Activated CD8-positive, alpha-beta memory T cell treated with anti-CD3 and anti-CD28 coated beads for 1 hour (primary cell): ENCODE measurements at places on chromosomes 2 and 18.

DNA sequence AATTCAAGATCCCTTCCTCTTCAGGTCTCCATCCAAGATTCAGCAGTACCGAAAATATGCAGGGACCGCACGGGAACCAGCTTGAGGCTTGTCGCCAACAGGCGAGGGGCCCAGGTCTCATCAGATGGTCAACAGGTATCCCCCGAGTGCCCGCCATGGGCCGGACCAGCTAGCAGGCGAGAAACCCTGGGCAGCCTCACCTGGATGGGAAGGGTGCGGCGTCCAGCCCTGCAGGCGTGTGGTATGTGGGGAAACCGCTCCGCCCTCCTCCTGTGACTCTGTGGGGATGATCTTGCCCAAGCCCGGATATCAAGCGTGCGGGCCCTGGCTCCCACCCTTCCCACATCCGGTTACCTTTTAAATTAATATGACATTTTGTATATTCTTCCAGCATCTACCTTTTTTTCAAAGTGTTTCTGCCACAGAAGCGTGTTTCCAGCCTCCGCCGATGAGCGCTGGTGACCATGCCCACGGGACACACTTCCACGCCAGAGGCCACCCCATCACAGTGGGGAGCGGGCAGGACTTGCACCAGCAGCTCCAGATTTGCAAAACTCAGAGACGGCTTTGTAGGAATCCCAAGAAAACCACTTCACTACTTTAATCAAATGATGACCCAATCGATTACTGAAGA lies 33.2 kb downstream of the ZNF516 start:
- no peak for DNase-seq

DNA sequence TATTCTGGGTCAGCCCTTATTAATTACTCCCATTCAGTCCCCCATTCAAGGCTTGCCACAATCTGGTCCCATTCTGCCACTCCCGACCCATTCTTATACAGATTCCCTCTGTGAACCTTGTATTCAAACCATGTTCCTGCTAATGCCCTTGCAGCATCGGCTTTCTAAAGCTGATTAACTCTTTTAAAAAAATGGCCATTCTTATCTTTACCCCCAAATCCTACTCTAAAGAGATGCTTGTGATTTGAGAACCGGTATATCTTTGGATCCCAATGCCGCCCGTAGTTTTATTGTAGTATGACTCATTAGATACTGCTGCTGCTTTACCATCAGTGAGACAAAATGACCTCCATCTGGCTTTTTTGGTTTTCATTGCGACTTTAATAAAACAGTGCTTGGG lies 72.2 kb downstream of the XRCC5 start:
- DNase-seq = no peak

GRCh38 chr2:237858294-237859081 lies 935 bp upstream of the RAMP1 start:
- DNase-seq = no peak

- no peak for DNase-seq
These were observed 193.0 kb downstream of the RAB3GAP1 start for GRCh38 chr2:135245071-135245470.

DNA sequence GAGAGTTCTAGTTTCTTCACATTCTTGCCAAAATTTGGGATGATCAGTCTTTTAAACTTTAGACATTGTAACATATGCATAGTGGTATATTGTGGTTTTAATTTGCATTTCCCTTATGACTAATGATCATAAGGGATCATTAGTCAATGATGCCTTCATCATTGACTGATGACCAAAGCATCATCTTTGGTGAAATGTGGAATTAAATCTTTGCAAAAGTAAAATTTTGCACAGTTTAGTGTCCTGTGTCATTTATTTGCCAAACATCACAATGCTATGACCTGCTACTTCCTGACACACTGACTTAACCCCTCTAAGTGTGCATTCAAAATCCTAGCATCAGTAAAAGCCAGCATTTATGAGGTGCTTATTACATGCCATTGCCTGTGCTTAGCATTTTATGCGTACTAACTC lies 58.9 kb upstream of the SLC1A4 start:
- no peak for DNase-seq

- DNase-seq = no peak
These were observed 602.3 kb downstream of the TMEM182 start for GRCh38 chr2:103364177-103364576.

GRCh38 chr18:317618-318017 lies 49.8 kb upstream of the THOC1 start:
- no peak for DNase-seq

GRCh38 chr18:28582724-28583123 lies 405.8 kb upstream of the CDH2 start:
- DNase-seq = no peak

DNA sequence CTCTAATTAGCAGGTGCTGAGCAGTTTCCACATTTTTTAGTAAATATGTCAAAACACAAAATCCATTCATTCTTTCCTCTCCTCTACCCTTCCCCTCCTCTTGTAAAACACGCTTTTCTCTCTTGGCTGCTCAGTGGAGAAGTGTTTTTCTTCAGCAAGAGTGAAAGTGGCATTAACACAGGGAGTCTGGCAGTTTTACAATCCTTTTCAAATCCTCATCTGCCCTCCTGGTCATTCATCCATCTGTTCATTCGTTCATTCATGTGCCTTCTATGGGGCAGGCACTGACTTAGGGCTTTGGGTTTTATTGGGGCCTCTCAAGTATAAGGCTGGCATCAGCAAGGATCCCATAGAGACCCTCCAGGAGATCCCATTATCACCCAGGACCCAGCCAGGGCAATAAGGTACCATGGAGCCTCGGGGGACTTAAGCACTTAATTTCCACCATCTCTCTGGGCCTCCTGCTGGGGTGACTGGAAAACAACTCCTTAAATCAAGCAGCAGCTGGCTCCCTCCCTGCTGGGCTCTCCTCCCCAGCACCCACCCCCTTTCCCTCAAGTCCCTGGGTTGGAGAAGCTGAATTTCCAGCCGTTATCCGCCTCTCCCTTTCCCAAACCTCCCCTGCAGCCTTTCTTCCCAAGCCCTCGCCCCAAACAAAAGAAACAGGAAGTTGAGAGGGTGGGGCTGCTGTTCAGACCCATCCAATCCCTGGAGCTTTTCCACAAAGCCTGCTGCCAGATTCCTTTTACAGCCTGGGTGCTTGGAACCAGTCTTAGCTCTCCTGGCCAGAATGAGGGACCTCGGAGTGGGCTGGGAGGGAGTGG lies 32.6 kb downstream of the MARCHF4 start:
- DNase-seq = no peak

DNA sequence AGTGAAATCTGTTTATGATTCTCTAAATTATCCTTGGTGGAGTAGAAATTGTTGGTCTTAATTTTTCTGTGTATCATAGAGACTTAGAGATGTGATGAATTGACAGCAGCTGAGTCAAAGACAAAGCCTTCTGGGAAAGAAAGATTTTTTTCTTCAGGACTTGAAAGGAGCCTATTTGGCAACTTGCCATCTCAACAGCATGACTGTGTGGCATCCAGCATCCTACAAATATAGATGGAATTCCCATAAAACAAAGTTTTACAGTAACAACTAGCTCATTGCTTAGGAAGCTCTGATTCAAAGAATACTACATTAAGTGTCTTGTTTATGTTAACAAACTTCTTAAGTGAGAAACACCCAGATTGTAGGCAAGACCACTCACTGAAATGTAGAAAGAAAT lies 79.2 kb upstream of the SETBP1 start:
- no peak for DNase-seq

DNA sequence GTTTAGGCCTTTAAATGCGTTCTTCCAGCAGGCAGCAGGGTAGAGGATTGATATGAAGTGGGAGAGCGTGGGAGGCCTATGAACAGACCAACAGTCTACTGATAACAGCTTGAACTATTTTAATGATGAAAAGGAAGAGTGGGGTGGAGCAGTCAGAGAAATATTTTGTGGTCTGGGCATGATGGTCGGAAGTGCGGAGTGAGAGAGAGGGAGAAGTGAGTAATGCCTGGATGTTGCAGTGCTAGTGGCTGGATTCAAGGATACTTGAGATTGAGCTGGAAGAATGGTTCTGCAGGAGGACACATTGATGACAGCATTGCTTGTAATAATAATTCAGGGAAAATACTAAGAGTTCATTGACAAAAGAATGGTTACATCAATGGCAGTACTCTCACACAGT lies 151.0 kb upstream of the DAPL1 start:
- DNase-seq = no peak

DNA sequence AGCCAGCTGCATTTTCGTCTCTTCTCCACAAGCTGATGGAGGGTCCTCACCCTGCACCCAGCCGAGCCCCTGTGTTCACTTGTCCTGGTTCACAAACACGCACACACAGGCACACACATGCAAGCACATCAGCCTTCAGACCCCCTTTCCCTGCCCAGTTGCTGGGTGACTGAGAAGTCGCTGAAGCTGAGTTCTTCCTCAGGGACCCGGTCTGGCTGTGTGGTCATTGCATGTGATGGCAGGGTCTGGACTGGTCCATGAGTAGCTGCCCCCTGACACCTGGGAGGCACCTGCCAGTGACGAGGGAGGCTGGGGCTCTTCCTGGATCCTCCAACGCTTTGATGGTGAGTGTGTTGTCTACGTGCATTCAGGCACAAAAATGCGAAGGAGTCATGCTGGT lies 546.1 kb upstream of the SALL3 start:
- DNase-seq = no peak

DNA sequence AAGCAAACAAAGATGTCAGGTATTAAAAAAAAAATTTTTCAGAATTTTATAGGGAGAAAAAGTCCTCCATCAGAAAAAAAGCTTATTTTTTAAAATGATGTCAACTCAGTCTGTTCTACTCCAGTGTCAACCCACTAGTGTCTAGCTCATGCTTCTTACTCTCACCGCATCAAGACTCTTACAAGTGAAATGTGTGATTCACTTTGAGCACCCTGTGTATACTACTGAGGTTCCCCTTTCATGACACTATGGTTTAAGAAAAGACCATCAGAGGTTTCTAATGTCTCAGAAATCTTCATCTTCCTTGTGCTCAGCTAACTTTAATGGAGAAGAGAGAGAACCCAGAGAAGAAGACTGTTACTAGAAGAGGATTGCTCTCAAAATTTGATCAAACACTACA lies 43.4 kb downstream of the FEZ2 start:
- DNase-seq = no peak

DNA sequence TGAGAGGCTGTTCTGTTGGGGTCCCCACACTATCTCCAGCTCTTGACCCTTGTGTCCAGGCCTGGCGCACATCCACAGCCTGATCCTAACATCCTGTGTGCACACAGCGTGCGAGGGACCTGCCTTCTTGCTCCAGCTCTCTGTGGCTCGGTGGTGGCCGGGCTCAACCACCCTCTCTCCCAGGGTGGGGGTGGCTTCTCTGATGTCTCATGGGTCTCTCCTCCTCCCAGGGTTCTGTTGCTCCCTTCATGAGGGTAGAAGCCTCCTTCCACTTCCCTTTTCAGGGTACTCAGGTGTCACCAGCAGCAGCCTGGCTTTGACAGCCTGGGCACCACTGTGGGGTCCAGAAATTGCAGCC lies 196.9 kb upstream of the RAB6C start:
- no peak for DNase-seq

DNA sequence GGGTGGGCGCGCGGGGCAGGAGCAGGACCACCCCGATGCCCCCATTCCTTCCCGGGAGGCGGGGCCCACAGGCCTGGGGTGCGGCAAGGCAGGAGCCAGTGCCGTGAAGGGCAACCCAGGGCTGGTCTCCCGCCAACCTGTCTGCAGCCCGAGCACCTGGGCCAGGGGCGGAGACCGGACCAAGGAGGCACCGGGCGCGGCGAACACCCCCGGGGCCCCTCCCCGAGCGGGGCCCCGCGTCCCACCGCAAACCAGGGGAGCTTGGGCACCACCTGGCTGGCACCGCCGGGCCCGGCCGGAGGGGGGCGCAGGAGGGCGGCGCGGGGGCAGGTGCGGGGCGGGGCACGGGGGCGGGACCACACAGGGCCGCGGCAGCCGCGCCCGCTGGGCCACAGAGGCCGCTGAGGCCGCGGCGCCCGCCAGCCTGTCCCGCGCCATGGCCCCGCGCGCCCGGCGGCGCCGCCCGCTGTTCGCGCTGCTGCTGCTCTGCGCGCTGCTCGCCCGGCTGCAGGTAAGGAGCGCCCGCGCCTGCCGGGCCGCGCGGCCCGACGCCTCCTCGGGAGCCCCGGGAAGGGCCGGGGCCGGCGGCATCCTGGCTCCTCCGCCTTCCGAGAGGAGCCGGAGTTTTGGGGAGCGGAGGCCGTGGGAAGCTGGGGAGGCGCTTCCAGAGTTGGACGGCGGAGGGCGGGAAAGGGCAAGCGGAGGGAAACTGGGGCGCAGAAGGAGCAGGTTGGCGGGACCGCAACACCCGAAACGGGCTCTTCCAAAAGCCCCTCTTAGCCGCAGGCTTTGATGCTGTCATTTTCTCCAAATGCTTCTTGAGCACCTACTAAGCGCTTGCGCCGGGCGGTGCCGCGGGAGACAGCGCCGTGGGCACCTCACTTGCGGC lies at the start of gene TNFRSF11A:
TSS of gene TNFRSF11A (plus strand) at position 394 of the 889 bp plus-strand sequence. CDS start at position 437, 43 bp downstream.
- DNase-seq = no peak

DNA sequence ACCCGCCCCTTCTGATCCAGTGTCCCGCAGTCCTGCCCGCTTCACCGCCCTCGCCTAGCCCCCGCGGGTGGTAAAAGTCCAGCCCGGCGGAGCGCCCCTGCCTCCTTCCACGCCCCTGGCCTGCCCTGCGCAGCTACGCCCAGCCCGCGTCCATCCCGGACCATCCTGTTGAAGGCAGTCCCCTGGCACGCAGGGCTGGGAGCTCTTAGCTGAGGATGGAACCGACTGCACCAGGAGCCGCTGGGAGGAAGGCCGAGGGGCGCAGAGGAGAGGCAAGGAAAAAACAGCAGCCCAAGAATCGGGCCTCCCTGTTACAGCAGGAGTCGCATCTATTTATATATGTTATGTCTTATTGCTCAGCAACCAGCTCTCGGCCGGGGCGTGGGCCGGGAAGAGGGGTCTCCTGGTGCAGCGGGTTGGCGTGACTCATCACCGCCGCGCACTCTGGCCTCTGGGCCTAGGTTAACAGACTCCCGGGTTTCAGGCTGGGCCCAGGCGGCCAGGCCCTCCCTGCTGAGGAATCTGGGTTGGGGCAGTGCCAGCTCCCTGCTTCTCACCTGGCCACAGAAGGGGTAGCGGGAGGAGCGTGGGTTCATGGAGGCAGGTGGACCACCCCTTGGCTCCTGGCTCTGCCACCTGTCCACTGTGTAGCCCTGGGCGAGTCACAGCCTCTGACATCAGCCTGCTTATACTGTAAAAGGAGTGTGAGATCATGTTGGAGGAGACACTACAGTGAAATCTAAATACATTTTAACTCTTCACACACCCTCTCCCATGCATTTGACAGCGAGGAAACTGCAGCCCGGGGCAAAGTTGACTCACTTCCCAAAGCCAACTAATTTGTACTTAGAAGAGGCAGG lies 13.4 kb upstream of the MAP3K2 start:
- no peak for DNase-seq

- no peak for DNase-seq
These were observed 16.5 kb downstream of the SUMO1 start for GRCh38 chr2:202221873-202222272.

- no peak for DNase-seq
These were observed 19.9 kb downstream of the ERMN start for GRCh38 chr2:157305723-157306110.

- no peak for DNase-seq
These were observed 103.2 kb downstream of the CTIF start for GRCh38 chr18:48641981-48642380.

- no peak for DNase-seq
These were observed 1.3 kb downstream of the BCL2L11 start for GRCh38 chr2:111121828-111122630.
